ENCODE measurements at places on chromosomes 5 and 9.

DNA sequence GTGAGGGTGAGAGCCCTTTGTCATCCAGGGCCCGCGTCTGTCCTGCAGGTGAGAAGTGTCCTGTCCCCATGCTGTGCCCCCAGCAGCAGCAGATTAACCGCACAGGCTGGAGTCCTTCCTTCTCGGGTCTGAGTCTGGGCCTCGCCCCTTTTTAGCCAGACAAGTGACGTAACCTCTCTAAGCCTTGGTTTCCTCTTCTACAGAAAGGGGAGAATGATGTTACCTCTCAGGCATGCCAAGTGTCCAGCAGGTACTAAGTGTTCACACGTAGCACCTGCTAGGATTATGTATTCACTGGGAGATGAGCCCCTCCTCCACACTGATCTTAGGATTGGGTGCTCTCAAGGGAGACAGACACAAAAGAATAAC, 6.9 kb downstream of the NEURL1B start:
- no peak for DNase-seq

GRCh38 chr5:170642776-170643436, 139.1 kb downstream of the KCNIP1 start:
- DNase-seq, result no peak

DNA sequence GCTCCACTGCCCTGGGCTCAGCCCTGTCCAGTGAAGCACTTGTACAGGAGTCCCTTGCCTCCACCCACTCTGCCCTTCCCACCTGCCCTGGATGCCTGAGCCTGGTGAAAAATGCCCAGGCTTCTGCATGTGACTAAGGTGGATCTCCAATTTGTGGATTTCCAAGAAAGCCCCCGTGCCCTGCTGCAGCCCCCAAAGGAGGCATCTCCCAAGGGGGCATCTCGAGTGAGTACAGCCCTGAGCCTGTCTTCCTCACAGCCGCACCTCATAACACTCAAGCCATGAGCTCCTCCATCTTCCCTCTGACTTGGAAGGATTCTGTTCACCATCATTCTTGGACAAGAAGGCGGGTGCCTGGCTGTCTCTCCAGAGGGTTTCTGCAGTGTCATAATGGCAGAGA, 158.0 kb upstream of the PPP1R26 start:
- no peak for DNase-seq

- DNase-seq, result no peak
These were observed 99.2 kb downstream of the SH3TC2 start for GRCh38 chr5:148963664-148964063.
